Nucleus accumbens (tissue), 56 donors: ENCODE measurements at places on chromosomes 2 and 18.

DNA sequence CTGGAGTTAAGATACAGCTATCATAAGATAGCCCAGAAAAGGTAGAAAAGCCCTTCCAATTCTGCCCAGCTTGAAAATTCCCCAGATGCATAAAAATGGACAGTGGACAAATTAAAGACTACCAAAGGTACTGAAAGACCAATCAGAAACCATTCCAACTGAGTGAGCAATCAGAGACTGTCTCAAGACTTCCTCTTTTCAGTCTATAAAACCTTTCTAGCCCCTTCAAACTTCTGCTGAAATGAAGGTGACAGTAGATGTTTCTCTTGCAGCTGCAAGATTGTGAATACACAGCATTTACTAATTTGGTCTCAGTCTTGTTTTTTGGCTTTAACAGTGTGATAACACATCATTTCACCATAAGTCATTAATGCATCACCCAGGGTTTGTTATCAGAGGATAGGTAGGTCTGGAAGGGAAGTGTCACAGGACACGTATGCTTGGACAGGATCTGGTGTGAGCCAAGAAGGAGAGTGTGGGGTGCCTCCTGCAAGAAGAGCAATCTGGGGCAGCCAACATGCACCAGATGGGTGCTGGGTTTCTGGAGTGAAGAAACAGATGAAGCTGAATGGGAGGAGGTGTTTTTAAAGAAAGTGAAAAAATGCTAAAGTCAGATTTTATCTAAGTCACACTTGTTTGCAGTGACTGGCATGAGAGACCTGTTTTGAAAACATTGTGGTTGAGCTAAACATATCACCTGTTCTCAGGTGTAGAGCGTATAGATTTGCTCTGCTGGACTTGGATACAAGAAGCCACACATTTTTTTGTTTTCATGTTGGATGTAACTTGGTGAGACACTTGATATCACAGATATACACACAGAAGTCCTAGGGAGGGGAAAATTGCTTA is 75.3 kb upstream of the DDX18 start:
- DNase-seq: no peak

- no peak for DNase-seq
These were observed 291.4 kb downstream of the CCDC85A start for GRCh38 chr2:56475191-56475590.

GRCh38 chr2:105708697-105709096 is 36.0 kb upstream of the NCK2 start:
- DNase-seq: no peak

- DNase-seq: no peak
These were observed 114.8 kb downstream of the CCBE1 start for GRCh38 chr18:59582395-59582794.

- DNase-seq: no peak
These were observed 502 bp downstream of the EPAS1 start for GRCh38 chr2:46297546-46298271.

- no peak for DNase-seq
These were observed 132.0 kb downstream of the ALPK2 start for GRCh38 chr18:58496937-58497336.

DNA sequence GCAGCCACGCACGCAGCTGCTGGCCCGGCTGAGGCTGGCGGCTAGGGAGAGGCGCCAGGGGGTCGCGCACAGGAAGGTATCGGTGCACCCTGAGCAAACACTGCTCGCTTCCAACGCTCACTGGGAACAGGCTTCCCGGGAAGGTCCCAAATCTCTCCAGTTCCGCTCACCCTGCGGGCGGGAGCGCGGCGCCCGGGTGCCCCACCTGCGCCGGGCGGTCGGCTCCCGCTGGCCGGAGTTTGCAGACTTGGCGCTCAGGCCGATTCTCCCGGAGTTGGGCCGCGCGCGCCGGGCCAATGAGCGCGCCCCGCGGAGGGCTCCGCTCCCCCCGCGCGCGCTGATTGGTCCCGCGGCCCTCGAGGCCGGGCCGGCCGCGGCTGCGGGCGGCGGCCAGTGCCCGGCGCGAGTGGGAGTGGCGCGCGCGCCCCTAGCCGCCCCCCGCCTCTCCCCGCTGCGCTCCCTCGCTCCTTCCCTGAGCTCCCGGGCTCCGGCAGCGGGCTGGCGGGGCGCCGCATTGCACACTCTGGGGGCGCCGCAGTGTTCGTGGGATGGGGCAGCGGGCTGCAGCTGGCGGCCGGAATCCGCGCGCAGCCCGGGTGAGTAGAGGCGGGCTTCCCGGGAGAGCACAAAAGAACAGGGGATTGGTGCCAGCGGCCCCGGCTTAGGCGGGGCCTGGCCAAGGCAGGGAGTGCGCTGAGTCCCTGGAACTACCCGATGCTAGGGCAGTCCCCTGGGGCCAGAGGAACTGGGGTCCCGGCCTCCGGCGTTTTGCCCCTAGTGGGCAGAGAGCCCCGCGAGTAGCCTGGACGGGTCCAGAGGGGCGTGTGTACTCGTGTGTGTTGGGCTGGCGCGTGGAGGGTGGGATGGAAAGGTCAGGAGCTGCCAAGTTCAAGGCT is at the start of gene LYPD6:
TSS of gene LYPD6 (plus strand) at position 461 of the 896 bp plus-strand sequence. CDS start 107,122 bp downstream, outside the sequence.
- no peak for DNase-seq

- peak; percentile 65 for DNase-seq
These were observed 110.3 kb downstream of the SMAD7 start for GRCh38 chr18:48840491-48840877.

GRCh38 chr18:13136056-13136903 is 82.3 kb upstream of the LDLRAD4 start:
- no peak for DNase-seq
